ENCODE measurements at places on chromosomes 7 and 10.

DNA sequence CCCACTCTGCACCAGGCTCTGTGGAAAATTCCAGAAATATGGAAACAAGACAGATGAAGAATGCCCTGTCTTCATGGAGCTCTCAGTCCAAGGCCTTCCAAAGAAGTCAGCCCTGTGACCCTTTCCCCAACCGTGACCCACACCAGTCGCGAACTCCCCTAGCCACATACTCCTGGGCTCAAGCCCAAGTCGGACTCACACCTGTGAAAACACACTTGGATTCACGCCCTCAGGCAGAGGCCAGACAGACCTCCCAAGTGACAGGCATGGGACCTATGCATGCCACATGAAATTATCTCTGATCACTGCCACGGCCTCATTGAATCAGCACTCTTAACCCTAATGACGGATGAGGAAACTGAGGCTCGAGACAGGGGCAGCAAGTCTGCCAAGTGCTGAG lies 42.5 kb downstream of the ZCCHC24 start:
- DNase-seq = no peak

DNA sequence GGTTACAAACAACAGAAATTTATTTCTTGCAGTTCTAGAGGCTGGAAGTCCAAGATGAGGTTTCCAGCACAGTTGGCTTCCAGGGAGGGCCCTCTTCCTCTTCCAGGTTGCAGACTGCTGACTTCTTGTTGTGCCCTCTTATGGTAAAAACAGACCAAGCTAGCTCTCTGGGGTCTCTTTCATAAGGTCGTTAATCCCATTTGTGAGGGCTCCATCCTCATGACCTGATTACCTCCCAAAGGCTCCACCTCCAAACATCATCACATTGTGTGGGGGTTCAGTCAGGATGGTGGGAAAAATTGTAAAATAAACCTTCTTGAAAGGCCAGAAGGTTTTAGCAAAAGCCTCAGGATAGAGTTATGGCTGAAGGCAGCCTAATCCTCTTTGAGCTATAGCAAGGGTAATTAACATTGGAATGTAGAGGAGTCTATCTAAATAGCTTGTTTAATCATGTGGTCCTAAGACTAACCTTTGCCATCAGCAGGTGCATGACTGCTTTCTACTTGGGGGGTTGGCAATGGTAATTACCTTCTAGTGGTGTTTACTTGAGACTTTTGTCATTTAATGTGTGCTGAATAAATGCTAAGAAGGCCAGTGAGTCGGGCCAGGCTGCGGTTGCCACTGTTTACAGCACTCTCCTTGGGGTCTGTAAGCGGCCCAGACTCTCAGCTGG lies 80.8 kb downstream of the PPP1R17 start:
- no peak for DNase-seq

DNA sequence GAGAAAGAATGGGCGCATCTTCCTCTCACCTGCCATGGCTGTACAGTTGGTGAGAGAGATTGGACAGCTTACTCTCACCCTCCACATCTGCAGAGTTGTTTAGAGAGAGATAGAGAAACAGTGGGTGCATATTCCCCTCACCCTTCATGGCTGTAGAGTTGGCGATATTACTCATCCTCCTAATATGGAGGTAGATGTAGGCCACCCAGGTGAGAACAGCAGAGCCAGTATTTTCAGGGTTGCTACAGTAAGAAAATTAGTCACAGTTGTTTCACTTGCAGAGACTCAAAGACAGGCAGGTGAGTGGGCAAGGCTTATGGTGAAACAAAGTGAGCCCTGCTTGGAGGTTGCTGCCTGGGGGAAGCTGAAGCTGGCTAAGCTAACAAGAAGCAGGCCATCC lies 65.0 kb upstream of the PFKP start:
- no peak for DNase-seq

DNA sequence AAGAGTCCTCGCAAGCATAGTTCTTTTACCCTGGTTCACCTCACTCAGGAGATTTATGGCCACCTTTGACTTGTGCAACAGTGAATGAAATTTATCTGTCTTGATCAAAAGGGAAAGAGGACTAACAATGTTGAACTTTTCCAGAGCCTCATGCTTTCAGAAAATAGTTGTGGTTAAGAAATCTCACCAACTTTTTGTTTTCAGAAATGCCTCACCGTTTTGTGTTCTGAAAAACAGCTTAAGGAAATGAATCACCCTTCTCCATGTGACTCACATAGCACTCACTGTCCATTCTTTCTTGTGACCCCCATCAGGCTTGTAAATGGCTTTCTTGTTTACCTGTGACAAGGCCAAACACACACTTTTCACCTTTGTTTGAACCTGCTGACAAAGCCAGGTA lies 148.6 kb upstream of the FAM3C start:
- DNase-seq = peak; percentile 92

GRCh38 chr10:77939561-77940001 lies 13.0 kb upstream of the DLG5 start:
- no peak for DNase-seq

DNA sequence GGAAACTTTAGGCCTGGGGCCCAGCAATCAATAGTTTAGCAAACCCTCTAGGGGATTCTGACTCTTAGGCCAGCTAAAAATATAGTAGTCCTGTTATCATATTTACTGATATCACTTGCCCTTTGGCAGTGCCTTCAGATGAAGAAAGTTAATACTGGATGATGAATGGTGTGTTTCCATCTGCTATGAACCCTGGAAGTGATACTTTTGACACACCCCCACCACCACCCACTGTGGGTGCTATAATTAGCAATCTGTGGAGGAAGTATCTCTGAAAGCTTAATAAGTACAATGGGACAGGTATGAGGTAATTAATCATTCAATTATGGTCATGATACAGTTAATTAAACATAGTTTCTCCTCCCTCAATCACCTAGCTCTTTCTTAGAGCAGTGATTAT lies 90.4 kb upstream of the LRRTM3 start:
- no peak for DNase-seq

GRCh38 chr7:47333959-47334358 lies 248.0 kb downstream of the TNS3 start:
- no peak for DNase-seq

GRCh38 chr7:100604028-100604975 lies 2.1 kb downstream of the PCOLCE start:
- peak; percentile 89 for DNase-seq

DNA sequence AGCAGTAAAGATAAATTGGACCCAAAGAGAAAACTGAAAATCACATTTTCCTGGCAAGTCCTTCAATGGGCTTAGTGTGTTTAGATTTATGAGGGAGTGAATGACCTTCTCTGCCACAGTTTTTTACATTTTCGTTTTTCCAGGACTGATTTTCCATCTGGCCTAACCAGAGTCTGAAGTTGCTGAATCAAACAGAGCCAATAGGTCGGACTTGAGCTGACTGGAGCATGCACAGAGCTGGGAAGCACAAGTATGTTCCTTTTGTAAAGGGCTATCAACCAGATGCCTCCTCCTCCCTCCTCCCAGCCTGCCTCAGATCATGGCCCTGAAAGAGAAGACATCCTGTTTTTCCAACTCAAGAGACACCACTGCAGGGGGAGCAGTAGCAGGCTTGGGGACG lies 126.0 kb upstream of the ANKRD1 start:
- DNase-seq = no peak

DNA sequence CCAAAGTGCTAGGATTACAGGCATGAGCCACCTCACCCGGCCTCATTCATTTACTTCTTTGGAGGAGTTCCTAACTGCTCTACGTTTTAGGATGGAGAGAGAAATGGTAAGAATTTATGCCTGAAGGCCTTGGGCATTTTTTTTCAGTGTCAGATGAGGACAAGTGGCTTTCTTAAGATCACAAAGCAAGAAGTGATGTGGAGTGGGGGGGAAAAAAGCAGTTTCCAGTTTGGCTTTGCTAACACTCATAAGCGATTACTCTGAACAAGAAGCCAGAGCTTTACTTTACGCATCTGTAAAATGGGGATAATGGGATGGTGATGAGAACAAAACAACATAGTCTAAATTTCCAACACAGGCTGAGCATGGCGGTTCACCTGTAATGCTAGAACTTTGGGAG lies 2.6 kb upstream of the PPIA start:
- no peak for DNase-seq

DNA sequence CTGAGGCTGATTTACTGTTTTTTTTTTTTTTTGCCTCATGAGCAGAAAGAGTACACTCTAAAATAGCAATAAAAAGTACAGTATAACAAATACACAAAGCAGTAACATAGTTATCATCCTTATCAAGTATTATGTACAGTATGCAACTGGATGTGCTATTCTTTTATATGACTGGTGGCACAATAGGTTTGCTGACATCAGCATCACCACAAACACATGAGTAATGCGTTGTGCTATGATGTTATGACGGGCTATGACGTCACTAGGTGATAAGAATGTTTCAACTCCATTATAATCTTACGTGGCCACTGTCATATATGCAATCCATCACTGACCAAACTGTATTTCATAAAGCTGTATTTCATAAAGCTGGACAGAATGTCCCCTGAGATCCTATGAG lies 189.2 kb upstream of the GLI3 start:
- DNase-seq = no peak

GRCh38 chr7:106218546-106218945 lies 66.2 kb downstream of the NAMPT start:
- DNase-seq = no peak

GRCh38 chr10:122249303-122249850 lies 21.7 kb upstream of the BTBD16 start:
- DNase-seq = no peak

- DNase-seq = no peak
Observed at GRCh38 chr7:2604608-2605174, 27.1 kb upstream of the TTYH3 start.

- no peak for DNase-seq
Observed at GRCh38 chr10:3782451-3783315, 2.3 kb downstream of the KLF6 start.

- DNase-seq = no peak
Observed at GRCh38 chr10:28939281-28940157, 262.2 kb downstream of the BAMBI start.

- DNase-seq = peak; percentile 42
Observed at GRCh38 chr10:84783386-84783785, 455.0 kb downstream of the CCSER2 start.

DNA sequence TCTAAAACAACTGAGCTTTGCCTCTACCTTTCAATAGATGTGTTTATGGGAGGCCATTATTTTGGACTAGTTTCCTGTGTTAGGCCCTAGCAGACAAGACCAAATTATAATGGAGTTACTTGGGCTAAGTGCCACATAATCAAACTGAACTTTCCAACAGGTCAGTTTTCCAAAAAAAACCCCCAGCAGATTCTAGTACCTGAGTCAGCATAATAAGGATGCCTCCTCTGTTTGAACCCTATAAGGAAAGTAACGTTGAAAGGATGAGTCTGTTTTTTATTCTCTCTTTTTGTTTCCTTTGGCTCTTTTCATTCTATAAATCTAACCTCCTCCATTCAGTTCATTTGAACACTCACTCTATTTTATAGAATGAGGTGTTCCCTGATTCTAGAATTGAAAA lies 148.1 kb upstream of the FAM3C start:
- DNase-seq = no peak

DNA sequence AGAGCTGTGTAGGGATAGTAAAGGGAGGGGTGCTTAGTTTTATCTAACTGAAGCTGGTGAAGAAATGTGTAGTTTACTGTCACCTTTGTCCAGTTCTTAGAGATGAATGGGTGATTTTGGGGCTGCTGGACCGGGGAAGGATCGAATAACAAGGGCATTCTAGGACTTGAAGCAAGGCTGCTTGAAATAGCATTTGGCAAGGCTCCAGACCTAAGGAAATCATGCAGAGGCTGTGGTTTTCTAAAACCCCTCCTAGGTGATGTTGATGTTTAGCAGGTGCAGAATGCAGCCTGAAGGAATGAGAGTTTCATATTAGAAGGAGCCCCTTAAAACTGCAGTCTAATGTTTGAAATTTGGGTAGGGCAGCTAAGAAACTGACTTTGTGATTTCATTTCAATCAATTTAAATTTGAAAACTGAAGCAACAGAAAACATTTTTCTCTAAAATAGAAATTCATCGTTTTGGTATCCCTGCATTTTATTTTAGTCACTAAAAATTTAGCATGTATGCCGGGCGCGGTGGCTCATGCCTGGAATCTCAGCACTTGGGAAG lies 68.5 kb downstream of the TET1 start:
- DNase-seq = no peak

GRCh38 chr10:132532179-132532578 lies 5.4 kb upstream of the INPP5A start:
- no peak for DNase-seq

Data from RWPE1 (cell line).